Cortex of kidney (tissue), 1 donor: ENCODE measurements at places on chromosomes 3 and 15.

- DNase-seq = no peak
Measured at GRCh38 chr3:73503781-73504180, 121.0 kb downstream of the PDZRN3 start.

DNA sequence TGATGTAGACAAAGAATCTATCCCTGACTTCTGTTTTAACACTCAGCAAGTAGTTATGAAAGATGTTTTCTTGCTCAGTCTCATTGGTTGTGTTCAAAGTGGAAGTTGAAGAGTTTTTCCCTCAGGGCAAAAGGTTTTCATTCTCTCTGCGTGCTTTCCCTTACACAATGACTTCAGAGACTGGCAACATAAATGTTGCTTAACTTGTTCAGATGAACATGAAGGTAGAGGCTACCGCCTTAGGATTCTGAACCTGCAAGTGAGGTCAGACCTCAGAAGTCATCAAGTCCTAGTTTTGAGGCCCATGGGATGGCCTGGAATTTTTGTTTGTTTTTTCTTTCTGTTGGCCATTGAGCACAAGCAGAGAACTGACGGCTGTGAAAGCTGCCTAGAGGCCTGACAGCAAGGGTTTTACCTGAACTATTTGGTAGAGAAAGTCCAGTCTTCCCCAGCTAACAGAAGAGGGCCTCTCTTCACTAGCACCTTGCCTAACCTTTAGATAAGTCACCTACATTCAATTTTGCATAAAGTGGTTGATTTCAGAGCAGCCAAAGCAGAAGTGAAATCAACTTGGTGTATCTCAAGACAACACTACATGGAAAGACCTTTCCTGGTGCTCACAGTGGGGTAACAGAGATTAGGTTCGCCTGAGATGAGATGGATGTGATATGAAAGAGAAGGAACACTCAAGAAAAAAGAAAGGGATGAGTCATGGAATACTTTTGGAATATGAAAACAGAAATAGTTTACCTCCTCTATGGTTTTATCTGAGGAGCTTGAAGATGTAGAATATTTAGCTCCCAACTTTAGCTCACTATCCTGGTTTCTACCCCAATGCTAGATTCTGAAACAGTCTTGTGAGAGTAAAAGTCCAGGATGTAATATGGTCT, 53.6 kb upstream of the AP4E1 start:
- no peak for DNase-seq

DNA sequence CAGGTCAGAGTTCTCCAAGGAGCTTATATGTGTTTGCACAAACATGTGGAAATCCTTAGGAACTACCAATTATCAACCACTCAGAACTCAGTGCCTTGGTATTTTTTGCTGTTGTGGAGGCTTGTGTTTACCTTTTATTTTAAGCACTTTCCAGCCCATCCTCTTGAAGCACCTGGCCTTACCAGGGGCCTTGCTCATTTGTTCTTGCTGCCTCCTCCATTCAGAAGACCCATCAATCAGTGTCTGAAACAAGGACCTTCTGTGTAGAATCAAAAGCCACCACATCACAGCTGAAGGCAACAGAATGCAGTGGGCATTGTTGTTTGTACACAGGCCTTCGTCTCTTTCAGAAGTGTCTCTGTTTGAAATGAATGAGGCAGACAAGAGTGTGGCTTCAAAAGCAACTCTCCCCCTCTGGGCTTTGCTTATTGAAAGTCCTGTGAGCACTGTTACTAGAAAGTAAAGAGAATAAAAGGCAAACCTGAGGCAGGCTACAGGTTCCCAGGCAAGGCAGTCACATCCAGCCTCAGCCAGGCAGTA, 24.5 kb upstream of the LIPC start:
- DNase-seq = no peak

DNA sequence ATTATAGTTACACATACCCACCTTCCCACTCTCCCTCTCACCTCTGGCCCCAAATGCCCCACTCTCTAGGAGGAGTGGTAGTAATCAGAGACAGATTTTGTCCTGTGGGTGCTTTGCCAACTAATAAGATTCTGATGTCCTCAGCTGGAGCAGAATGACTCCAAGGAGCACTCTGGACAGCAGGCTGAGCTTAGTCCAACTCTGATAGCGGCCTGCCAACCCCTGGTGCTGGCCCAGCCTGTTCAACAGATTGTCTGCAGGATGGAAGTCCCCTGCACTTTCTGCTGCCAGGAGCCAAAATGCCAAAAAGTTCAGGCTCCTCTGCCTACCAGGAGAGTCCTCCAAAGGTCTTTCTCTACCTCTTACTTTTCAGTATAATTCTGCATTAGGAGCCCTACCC, 160.5 kb upstream of the UMPS start:
- DNase-seq = no peak

DNA sequence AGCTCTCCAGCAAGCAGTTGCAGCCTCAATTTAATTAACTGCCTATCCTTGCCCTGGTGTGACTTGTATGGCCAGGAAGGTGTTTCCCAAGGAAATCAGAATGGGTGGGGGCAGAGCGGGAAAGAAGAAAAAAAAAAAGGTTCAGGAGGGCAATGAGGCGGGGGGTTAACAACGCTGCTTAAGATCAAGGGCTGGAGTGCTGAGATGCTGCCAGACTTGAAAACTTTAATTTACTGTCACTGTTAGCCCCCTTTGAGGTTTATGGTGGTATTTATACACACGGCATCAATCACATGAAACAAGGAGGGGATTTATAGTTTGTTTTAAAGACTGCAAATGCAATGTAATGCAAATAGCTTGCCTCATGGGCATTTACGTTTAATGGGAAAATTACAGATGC, 319.4 kb upstream of the NR2F2 start:
- no peak for DNase-seq

DNA sequence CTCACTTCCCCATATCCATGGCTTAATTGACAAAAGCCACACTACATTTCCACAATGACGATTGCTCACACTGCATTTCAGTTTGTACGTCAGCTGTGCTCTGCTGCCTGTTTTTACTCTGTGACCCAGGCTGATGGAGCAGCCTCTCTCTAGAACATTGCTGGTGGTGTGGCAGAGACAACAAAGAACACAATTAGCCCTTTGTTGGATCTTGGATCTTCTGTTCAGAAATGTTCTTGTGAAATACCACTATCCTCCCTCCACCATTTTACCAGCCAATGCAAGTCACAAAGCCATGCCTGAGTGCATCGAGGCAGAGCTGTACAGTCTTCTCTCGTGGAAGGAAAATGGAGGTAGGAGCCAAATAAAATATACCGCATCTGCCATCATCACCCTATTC, 56.9 kb upstream of the TBC1D5 start:
- DNase-seq = no peak
